Upper lobe of right lung (tissue), 1 donor: ENCODE measurements at places on chromosomes 1 and 21.

- no peak for DNase-seq
Measured at GRCh38 chr21:27213303-27213702, 246.4 kb upstream of the ADAMTS5 start.

- no peak for DNase-seq
Measured at GRCh38 chr1:222606757-222607156, 11.1 kb upstream of the MIA3 start.

GRCh38 chr1:86423873-86424272 is at the start of gene CLCA2:
Gene CLCA2 (plus strand): TSS chr1:86424171. CDS start chr1:86424248, 77 bp downstream.
- DNase-seq: no peak

- no peak for DNase-seq
Measured at GRCh38 chr1:33501309-33501708, 28.9 kb downstream of the ZSCAN20 start.

GRCh38 chr1:3055051-3055450 is 14.0 kb upstream of the PRDM16 start:
- no peak for DNase-seq

DNA sequence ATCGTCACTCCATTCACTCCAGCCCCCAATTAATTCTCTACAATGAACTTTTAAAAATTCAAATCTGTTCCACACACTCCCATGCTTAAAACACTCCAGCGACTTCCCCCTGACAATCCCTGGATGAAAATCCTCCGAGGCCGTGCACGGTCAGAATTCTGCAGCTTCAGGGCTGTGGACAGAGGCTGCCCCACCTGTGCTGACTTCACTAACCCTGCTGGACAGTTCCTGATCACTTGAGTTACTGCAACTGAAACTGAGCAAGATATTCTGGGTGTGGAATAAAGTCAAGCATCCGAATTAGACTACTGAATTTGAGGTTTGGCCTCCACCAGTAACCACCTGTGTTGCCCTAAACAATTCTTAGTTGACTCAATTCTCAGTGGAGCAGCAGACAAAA is 1.0 kb upstream of the JAK1 start:
- no peak for DNase-seq

DNA sequence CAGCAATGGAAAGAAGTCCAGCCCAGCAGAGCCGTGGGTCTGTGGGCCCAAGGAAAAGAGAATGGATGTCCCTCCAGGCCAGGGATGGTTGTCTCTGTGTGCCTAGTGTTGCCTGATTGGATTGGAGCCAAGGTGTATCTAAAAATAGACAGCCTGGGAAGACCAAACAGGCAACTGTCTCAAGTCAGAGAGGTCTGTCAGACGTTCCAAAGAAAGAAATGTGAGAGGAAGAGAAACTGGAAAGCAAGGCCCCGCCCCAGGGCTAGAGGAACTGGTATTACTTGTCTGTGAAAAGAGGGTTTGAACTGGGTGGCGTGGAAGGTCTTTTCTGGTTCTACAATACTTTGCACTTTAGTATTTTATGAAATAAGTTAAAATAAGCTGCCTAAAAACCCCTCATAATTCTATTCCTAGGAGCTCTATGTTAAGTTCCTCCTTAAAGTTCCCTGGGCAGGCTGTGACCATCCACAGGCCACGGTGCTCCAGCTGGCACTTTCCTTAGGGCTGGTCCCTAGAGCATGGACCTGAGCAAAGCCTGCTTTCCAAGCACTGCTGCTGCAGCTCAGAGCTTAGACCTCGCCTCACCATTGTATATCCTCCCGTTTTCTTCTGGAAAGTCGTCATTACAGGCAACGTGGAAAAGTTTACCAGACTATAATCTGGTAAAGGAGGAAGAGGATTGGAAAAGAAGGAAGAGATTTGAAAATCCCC is 151.6 kb downstream of the DISC1 start:
- no peak for DNase-seq

DNA sequence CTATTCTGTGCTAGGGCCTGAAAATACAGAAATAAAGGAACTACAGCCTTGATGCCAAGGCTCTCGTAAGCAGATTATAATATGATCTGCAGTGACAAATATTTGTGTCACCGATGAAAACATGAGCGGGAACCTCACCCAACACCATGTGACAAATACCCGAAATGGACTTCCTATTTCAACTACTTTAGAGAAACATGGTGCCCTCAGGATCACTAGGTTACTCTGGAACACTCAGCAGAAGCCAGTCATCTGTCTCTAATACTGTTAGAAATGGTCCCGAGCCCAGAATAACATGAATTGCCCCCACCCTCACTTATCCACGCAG is 463 bp upstream of the VAMP3 start:
- DNase-seq: no peak

- DNase-seq: no peak
Measured at GRCh38 chr21:42707207-42707830, 53.9 kb downstream of the PDE9A start.

DNA sequence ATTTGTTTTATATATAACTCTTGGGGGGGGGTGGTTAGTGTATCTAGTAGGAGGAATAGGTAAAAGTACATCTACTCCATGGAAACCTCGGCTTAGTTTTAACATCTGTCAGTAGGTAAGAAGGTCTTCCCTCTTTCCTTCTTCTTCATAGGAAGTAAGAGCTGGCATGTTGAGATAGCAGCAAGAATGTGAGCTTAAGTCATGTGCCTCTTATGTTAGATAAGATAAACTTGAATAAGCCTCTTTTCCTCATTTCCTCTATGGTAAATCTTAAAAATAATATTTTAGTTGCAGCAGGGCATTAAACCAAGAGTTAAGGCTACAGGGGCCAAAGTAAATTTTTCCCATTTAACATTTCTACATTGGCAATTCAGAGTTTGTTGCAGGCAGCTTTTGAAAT is 100.4 kb downstream of the MAP3K21 start:
- DNase-seq: no peak

DNA sequence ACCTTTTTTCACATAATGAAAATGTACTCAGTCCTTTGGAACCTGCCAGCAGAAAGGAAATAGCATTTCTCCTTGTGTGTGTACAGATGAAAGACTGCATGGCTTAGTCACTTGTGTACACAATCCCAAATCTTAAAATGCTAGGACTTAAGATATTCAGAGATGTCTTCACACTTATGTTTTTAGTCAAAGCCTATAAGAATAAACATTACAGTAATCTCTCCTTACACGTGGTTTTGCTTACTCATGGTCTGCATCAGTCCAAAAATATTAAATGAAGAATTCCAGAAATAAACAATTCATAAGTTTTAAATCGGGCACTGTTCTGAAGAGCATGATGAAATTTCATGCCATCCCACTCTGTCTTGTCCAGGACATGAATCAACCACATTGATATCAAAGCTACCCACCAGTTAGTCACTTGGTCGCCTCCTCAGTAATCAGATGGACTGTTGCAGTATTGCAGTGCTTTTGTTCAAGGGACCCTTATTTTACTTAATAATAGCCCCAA is 75.7 kb upstream of the RRP15 start:
- DNase-seq: no peak

- DNase-seq: no peak
Measured at GRCh38 chr21:19268686-19269085, 865.1 kb upstream of the TMPRSS15 start.

- peak; percentile 41 for DNase-seq
Measured at GRCh38 chr21:45598666-45599065, 44.9 kb upstream of the PCBP3 start.

GRCh38 chr1:206557636-206558473 is 50.5 kb downstream of the RASSF5 start:
- DNase-seq: no peak

DNA sequence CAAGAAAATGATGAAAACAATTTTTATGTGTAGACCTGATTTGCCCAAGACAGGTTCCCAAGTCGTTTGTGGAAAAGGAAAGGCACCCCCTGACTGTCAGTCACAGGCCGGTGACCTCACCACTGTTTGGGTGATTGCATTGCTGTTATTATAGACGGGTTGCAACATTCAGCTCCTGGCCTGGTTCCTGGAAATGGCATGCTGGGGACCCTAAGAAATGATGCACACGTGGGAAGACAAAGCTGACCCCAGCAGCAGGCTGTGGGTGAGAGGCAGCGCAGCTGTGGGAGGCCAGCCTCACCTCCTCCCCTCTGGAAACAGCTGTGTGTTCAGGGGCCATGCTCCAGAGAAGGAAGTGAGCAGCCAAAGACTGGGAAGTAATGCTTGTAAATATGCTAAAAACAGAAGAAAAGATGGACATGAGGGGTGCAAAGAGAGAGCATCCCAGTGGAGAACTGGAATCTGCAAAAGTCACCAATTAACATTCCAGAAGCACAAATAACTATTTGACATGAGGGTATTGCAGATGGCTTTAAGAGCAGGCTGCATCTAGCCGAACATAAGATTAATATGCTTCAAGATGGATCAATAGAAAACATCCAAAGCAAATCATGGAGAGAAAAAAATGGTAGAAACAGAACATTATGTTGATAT is 23.4 kb upstream of the ABCG1 start:
- DNase-seq: peak; percentile 82

DNA sequence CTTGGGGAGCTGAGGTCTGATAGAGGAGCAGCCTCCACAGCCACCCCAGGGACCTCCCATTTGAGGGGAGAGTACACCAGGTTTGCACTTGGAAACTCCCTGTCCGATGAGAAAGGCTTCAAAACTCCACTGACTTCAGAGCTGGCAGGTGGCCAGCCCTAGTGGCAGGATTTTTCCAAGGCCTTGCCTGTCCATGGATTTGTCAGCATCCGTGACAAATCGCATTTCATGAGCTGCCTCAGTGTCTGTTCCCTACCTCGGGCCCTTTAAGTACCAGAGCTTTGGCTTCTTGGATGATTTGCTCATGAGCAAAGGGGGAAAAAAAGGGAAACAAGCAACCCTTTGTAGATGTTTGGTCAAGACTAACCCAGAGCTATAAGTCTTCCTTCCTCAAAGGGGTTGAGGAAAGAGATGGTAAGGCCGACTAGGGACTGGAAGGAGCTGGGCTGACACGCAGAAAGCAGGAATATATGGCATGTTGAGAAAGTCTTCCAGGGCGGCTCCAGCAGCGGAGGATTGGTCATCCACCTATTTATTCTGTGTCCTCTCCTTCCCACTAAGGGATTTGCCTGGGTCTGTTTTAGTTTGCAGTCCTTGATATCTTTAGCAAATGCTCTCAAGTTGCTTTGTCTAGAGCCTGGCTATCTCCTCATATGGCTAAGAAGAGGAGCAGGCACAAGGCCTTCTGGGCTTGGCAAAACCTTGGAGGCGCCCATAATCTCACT is 2.7 kb upstream of the HSPG2 start:
- DNase-seq: peak; percentile 82

DNA sequence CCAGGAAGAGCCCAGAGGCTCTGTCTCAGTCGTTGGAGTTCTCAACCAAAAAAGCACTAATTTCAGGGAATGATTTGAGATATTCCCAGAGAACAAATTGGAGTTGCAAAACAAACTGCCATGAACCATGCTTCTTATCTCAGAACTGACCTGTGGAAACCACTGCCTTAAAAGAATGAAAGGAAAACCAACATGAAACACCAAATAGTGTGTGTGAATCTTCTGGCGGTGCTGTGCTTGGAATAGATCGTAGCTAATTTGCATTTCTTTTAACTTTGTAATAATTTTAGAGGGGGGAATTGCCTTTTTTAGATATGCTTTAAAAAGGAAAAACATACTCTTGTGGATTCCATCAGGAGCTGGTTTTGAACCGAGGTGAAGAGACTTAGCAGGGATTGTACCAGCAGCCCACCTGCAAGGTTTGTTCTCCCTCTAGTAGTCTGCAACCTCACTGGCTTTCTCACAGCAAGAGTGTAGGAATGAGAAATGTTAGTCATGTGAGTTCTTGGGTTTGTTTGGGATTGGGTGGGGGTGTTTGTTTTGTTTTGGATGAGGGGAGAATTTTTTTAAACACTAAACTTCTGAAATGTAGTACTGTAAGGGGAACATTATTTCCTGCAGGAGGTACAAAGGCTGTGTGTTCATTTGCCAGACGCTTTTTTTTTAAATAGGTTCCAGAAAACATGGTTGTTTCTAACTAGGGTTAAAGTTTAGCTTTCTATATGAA is 45.7 kb upstream of the ANGPTL1 start:
- DNase-seq: no peak

- no peak for DNase-seq
Measured at GRCh38 chr21:30839304-30839703, 9.7 kb upstream of the KRTAP7-1 start.

- no peak for DNase-seq
Measured at GRCh38 chr1:38992412-38993111, 1.5 kb downstream of the AKIRIN1 start.

GRCh38 chr1:236394879-236395229 is 768 bp downstream of the EDARADD start:
- DNase-seq: no peak

DNA sequence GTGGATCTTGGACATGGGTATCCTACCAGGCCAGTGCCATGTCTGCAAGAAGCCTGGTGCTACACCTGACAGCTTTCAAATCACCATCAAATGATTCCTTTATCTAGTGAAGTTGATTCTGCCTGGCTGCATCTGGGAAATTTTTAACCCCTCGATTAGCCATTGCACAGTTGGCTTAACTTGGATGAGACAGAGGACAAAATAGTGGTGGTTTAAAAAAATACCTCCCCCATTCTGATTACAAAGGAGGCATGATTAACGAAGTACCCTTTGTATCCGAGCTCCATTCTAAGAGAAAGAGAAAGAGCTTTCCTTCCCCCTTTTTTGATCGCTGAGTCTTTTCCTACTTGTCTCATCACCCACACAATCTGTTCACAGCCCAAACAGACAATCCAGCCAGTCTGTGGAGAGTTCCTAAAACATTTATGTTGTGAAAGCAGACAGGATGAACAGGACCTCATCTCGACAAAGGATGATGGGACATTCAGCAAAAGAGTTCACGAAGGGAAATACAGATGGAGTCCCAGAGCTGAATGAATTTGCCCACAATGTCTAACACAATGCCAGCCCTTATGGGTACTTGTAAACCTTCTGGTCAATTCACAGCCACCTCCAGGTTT is 20.5 kb downstream of the WLS start:
- DNase-seq: no peak

DNA sequence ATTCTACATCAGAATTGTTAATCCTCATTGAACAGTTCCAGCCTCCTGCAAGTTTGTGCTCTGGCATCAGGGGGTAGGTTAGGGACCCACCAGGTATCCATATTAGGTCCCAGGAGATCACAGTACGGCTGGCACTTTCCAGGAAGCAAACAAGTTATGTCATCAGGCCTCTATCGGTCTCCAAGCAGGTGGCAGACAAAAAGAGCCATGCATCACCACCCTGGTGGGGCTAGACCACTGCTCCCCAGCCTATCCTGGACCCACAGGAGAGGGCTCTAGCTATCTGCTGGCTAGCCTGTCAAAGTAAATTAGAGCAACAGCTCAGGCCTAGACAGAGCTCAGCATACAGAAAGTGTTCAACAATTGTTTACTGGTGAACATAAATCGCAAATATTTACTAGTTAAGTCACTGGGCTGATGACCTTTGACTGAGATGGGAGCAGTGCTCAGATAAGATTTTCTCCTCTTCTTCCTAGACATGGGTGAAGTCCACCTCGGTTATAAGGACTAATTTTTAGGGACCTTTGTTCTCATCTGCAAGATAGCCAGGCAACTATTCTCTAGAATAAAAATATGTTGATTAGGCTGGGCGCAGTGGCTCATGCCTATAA is 6.4 kb downstream of the NUAK2 start:
- DNase-seq: no peak

DNA sequence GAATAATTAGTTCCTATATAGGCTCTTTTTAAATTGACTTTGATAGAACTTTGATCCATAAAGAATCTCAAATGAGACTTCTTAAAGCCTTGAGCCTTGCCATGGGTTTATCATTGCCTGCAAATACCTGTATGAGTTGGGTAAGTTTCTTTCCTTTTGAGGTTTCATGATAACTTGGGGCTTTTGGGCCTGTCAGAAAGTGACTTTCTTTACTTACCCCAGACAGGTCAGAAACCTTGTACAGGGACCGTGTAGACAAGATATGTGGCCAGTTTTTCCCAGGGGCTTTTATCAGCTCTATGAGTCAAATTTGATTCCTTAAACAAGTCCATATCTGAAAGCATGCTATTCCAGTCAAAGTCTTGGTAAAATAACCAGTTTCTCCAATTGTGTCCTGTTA is 17.3 kb downstream of the KCTD3 start:
- no peak for DNase-seq
